ENCODE measurements at places on chromosomes 12 and 14.

DNA sequence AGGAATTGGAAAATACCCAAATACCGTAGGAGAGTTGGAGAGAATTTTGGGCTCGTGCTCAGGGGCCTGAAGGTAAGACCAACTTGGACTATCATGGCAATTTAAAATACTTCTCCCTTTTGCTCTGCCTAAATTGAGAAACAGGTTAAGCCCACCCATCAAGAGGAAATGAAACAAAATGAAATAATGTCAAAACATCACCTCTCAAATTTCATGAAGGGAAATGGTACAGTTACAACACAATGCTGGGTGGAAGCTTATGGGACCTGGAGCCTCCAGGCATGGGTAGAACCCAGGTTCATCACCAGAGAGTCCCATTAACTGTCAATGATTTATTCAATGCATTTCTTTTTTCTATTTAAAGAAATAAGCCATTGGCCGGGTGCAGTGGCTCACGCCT lies 33.7 kb downstream of the FOS start:
- H3K36me3 ChIP-seq, result no peaks in the 10 kb centered on the region
- no peaks in the 10 kb centered on the region for H3K27me3 ChIP-seq
- no peak for DNase-seq
- peaks cover 3% of the 10 kb centered on the region for H3K4me1 ChIP-seq
- no peak overlapping the region for H3K4me3 ChIP-seq

GRCh38 chr12:22628228-22628627 lies 3.3 kb downstream of the ETNK1 start:
- no peak for DNase-seq
- H3K4me1 ChIP-seq, result peaks cover 17% of the 10 kb centered on the region
- H3K4me3 ChIP-seq, result peak overlapping the region; percentile 76
- no peak overlapping the region for H3K27ac ChIP-seq
- H3K27me3 ChIP-seq, result no peaks in the 10 kb centered on the region

GRCh38 chr14:104813286-104813685 lies 12.4 kb downstream of the ZBTB42 start:
- no peak for DNase-seq
- H3K27ac ChIP-seq, result no peak overlapping the region
- H3K36me3 ChIP-seq, result no peaks in the 10 kb centered on the region
- H3K27me3 ChIP-seq, result peaks cover 8% of the 10 kb centered on the region
- H3K4me3 ChIP-seq, result no peak overlapping the region

- H3K4me1 ChIP-seq, result no peaks in the 10 kb centered on the region
- no peak for DNase-seq
- H3K36me3 ChIP-seq, result no peaks in the 10 kb centered on the region
- no peak overlapping the region for H3K27ac ChIP-seq
- H3K4me3 ChIP-seq, result no peak overlapping the region
Observed at GRCh38 chr12:93638095-93638494, 39.1 kb upstream of the CRADD start.

DNA sequence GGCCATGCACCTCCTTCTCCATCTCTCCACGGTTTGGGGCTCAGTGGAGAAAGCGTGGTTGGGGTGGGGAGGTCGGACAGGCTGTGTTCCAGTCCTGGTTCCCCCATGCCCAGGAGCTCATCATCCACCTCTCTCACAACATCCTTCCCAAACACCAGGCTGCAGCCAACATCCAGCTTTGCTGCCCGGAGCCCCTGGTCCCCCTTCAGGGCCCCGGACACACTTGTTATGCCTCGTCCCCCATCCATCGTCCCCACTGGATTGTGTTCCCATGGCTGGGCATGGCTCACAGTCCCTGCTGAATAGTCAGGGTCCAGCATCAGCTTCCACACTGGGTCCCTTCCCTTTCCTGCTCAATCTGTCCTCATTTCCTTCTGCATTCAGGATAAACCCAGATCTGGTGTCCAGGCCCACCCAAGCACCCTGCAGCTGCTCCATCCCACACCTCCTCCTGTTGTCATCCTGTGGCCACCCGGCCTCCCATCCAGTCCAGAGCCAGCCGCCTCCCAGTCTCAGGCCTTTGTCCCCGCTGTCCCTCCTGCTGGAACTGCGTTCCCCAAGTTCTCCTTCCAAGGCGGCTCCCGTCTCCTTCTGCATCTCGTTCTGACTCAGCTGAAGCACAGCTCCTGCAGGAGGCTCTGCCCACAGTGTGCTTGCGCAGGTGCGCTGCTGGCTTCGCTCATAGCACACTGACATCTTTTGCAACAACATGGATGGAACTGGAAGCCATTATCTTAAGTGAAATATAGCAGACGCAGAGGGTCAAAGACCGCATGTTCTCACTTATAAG lies 211.4 kb upstream of the RTL1 start:
- H3K36me3 ChIP-seq, result no peaks in the 10 kb centered on the region
- H3K4me3 ChIP-seq, result no peak overlapping the region
- H3K4me1 ChIP-seq, result no peaks in the 10 kb centered on the region
- no peak overlapping the region for H3K27ac ChIP-seq
- no peaks in the 10 kb centered on the region for H3K27me3 ChIP-seq
- DNase-seq, result no peak

DNA sequence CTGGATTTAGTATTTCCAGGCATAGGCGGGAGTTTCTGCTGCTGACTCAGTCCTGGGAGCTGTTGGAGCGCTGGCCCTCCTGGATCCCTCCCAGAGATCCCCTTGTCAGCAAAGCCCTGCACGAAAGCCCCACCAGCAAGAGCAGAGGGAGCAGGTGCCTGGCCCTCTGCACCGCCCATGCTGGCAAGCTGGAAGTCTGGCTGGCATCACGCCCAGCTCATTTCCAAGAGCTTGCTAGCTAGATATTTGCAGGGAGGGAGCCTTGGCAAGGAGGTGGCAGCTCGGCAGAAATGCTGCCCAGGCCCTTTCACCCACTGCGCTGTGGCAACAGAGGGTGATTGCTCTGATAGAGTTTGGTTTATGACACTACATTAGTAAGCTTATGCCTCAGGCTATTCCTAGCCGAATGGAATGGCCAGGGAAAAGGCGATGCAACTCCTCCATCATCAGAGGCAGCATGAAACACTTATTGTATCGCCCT lies 193.9 kb downstream of the EMP1 start:
- no peak for DNase-seq
- H3K4me3 ChIP-seq, result no peak overlapping the region
- H3K4me1 ChIP-seq, result 0 out of 2 replicates have a peak, but pooled peaks cover 5% of the 10 kb centered on the region
- H3K36me3 ChIP-seq, result no peaks in the 10 kb centered on the region
- no peak overlapping the region for H3K27ac ChIP-seq

DNA sequence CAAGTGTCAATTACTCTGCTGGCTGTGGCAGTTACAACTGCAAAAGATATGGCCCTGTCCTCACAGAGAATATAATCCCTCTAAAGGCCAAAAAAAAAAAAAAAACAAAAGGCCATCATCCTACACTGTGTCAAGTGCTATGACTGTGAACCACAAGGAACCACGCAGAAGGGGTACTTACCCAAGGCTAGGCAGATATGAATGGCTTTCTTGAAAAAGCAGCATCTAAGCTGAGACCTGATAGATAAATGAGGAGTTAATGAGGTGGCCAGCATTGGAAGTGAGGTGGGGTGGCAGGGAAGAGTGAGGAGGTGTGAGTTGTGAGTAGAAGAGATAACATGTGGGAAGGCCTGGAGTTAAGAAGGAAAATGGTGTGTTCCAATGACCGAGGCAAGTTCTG lies 16.4 kb upstream of the IL22 start:
- H3K4me1 ChIP-seq, result no peaks in the 10 kb centered on the region
- no peaks in the 10 kb centered on the region for H3K27me3 ChIP-seq
- DNase-seq, result no peak

DNA sequence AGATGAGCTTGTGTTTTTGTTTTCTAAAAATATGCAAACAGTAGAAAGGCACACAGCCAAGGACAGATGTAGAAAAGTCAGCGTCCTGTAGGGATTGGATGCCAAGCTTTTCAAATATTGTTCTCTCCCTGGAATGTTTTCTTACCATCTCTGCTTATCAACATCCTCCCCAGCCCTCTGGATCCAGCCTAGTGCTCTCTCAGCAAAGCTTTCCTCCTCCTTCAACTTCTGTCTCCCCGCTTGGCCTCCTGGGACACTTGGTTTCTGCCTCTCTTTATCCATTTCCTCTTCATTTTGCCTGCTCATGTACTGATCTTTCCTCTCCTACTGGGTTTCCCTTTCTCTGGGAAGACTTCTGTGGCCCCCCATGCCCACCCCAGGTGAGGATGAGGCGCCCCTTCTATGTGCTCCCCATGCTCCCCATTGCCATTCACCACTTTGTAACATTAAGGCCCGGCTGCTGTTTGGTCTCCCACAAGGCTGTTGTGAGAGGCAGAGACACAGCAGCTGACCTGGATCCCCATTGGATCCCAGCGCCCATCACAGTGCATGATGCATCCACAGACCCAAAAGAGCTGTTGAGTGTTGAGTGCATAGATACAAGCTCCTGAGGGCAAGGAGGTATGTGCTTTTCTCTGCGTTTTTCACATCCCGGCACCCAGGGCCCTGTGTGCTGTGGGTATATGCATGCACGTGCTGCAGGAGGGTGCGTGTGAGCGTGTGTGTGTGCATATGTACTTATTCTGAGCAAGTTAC lies 38.2 kb downstream of the EVL start:
- H3K27me3 ChIP-seq, result no peaks in the 10 kb centered on the region
- no peaks in the 10 kb centered on the region for H3K36me3 ChIP-seq
- H3K4me3 ChIP-seq, result no peak overlapping the region
- no peak overlapping the region for H3K27ac ChIP-seq

GRCh38 chr12:104738331-104738730 lies 219.8 kb downstream of the SLC41A2 start:
- no peaks in the 10 kb centered on the region for H3K27me3 ChIP-seq
- DNase-seq, result no peak
- no peaks in the 10 kb centered on the region for H3K36me3 ChIP-seq
- no peak overlapping the region for H3K27ac ChIP-seq
- H3K4me1 ChIP-seq, result peaks cover 14% of the 10 kb centered on the region
- no peak overlapping the region for H3K4me3 ChIP-seq

DNA sequence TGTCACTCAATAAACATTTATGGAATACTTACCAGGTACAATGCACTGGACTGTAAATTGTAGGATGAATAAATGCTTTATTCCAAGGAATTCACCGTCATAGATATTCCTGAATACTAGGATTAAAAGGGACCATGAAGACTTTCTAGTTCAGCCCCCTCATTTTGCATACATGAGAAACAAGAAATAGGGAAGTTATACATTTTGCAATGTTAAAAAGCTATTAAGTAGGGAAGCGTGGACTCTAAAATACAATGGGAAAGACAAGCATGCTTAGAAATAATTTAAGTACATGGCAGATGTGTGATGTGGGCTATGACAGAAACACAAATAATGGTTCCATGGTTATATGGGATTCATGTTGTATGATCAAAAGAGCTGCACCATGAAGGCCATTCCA lies 89.4 kb upstream of the SYT10 start:
- no peak overlapping the region for H3K27ac ChIP-seq
- no peak overlapping the region for H3K4me3 ChIP-seq
- no peak for DNase-seq
- no peaks in the 10 kb centered on the region for H3K27me3 ChIP-seq

GRCh38 chr12:93121729-93122488 lies 192.8 kb upstream of the EEA1 start:
- no peak overlapping the region for H3K4me3 ChIP-seq
- DNase-seq, result no peak
- H3K27me3 ChIP-seq, result no peaks in the 10 kb centered on the region
- no peaks in the 10 kb centered on the region for H3K36me3 ChIP-seq

GRCh38 chr12:89733579-89734201 lies 25.1 kb upstream of the ATP2B1 start:
- H3K27me3 ChIP-seq, result no peaks in the 10 kb centered on the region
- no peak overlapping the region for H3K27ac ChIP-seq
- no peak for DNase-seq
- no peak overlapping the region for H3K4me3 ChIP-seq
- no peaks in the 10 kb centered on the region for H3K36me3 ChIP-seq

All from GM23338 (cell line).